Hepatic stellate cell (primary cell): ENCODE measurements at places on chromosomes 2 and 18.

GRCh38 chr2:96715658-96716057 is 24.2 kb downstream of the LMAN2L start:
- no peak for DNase-seq

DNA sequence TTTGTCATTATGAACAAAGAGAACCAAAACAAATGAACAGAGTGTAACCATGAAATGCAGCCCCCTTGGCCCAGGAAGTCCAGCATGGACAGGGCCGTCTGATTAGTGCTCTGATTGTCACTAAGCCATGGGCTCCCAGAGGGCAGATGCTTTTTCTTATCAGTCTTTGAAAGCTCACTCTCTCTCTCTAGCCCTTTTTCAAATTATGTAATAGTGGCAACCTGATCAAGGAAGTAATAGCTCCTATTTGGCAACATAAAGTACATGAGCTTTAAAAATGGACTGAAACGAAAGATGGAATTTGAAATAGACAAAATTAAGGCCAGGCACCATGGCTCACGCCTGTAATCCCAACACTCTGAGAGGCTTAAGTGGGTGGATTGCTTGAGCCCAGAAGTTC is 32.4 kb upstream of the EPG5 start:
- no peak for DNase-seq

DNA sequence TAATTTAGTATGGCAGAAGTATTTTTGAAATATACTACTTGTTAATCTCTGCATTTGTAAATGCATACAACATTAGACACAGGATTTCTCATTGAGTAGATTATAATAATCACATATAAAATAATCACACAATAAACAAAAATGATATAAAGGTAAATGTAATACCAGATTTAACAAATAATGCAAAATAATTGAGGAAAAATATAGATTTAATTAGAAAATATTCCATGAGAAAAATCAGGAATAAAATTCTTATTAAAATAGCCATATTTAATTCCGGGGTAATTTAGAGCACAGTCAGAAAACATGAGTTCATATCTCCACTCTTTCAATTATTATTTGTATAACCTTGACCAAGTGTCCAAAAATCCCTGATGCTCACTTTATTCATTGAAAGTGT is 385.9 kb upstream of the SYT4 start:
- no peak for DNase-seq

DNA sequence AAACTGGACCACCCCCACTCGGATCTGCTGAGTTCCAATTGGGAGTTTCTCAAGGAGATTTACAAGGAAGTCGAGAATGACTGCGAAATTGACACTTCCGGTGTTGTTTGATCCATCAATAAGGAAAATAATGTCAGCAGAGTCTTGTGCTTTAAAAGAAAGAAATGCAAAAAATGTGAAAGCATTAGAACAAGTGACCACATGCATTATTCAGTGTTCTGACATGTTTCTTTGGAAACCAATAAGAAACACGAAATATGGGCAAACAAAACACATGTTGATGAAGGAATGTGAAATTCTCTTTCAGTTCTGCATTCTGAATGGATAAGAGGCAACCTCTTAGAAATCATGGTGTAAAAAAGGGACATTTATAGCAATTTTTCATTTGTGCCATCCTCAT is 25.9 kb downstream of the COL6A3 start:
- DNase-seq = no peak

- DNase-seq = no peak
These were observed 71.1 kb downstream of the TDRD15 start for GRCh38 chr2:21194858-21195271.

DNA sequence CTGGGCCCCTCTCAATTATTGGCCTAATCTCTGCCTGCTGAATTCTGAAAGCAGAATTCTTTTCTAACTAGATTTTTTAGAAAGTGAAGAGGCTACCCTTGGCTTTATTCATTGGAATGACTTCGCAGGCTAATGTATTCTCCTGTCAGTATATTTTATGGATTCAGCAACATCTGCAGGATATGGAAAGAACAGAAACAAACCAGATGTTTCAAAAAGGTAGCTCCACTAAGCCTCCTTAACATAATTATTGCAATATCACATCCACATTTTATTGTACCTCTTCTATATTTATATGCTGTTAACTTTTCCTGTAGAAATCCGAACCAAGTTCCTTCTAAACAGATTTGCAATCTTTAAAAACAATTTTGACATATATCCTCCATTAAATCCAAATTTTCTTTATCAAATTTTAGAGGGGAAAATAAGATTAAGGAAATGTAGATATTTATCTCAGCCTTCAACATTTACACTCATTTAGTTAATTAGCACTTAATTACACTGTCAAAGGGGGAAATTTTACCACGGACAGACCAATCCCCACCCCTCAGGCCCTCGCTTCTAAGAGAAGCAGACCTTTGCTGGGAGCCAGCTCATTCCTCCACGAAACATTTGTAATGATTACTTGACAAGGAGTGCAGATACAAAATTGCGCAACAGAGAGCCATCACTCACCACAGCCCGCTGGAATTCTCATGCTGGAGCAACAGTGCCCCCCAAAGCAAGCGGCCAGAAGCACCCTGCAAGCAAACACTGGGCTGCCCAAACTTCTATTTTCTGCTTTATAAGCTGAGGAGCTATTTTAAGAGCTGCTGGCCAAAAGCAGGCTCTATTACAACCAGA is 253.4 kb downstream of the ETAA1 start:
- DNase-seq = peak; percentile 50
